ENCODE measurements at places on chromosomes 7 and 10.

- no peak for DNase-seq
These were observed at the start of gene LZTS2 for GRCh38 chr10:100999742-101000126. Gene LZTS2, plus strand, starts transcription at chr10:100999808. Its CDS starts 2,731 bp downstream, at chr10:101002539.

GRCh38 chr7:13577566-13578145, 411.8 kb downstream of the ETV1 start:
- no peak for DNase-seq

GRCh38 chr7:16774986-16775385, 21.4 kb downstream of the TSPAN13 start:
- DNase-seq, result no peak

DNA sequence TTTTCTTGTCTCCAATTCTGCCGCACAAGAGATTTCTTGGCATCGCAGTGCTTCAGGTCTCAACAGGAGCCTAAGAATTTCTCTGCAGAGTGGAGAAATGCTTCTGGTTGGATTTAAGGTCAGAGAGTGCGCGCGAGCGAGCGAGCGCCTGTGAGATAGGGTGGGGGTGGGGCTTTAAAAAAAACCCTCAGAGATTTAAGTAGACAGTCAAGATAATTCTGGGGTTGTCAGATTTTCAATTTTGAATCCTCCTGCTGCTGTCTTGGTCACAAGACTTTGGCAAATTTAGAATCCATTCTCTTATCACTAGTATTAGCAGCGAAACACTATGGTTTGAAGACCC, 49.7 kb downstream of the CPEB3 start:
- DNase-seq, result no peak

DNA sequence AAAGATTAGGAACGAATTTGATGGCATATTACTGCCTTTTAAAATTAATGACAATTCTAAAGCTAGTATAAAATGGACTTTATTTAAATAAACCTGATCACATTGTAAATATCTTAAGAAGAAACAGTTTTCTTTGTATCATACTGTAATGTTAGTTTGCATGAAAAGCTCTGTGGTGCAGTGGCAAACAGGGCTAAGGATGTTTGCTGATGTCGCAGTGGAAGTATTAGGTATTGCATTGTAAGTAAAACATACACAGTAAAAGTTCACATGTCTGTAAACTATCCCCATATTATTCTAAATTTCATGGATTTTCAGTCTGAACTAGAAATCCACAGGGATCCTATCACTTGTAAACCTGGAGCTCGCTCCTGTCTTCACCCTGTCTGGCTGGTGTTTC, 252.6 kb upstream of the ZNF32 start:
- no peak for DNase-seq

GRCh38 chr10:35135861-35136260, 9.2 kb downstream of the CREM start:
- no peak for DNase-seq

DNA sequence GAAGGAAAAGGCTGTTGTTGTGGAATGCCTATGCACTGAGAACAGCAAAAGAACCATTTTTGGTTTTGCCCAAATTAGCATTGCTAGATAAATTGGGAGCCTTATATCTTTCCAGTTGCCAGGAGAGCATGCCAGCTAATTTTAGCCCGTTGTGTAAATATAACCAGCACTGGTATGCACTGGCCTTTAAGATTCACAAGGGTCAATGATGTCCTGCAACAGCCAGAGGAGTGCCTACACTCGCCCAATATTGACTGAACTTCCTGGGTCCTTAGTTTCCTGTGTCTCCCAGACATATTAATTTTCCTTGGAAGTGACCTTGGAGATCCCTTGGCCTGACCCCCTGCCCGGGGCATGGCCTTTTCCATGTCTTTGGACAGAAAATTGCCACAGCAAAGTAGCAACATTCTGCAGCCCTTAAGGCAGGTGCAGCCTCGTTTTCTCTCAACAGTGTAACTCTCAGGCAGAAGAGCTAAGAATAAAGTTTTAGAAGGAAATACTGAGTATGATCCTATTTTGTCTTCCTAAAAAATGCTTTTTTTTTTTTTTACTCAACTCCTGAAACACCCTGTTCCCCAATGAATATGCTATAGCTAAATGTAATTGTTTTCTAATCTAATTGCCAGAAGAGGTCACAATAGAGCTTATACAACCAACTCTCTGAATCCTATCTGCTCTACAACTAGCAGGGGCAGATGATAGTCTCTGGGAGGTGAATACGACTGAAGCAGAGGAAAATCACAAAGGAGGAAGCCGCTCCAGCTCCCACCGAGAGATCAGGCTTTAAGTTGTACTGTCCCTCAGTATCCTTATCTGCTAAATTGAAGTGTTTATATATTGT, 131.9 kb upstream of the PCGF5 start:
- no peak for DNase-seq

GRCh38 chr7:18119985-18120384, 92.3 kb upstream of the PRPS1L1 start:
- DNase-seq, result no peak

- no peak for DNase-seq
These were observed 32.5 kb upstream of the TBX20 start for GRCh38 chr7:35286422-35286821.

DNA sequence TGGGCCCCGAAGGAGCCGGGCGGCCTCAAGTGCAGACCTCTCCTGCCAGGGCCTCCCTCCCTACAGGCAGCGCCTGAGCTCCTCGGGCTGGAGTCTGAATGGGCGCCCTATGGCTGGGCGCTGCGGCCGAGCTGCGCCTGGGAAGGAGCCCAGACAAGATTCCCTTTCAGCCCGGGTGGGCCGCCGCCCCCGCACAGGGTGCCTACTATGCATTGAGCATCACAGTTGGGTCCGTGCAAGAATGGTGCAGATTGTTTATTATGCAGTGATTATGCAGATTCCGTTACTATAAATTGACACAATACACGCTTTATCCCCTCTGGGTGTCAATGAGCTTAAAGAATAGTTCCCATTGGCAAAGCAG, 77.2 kb upstream of the PDGFA start:
- DNase-seq, result no peak

DNA sequence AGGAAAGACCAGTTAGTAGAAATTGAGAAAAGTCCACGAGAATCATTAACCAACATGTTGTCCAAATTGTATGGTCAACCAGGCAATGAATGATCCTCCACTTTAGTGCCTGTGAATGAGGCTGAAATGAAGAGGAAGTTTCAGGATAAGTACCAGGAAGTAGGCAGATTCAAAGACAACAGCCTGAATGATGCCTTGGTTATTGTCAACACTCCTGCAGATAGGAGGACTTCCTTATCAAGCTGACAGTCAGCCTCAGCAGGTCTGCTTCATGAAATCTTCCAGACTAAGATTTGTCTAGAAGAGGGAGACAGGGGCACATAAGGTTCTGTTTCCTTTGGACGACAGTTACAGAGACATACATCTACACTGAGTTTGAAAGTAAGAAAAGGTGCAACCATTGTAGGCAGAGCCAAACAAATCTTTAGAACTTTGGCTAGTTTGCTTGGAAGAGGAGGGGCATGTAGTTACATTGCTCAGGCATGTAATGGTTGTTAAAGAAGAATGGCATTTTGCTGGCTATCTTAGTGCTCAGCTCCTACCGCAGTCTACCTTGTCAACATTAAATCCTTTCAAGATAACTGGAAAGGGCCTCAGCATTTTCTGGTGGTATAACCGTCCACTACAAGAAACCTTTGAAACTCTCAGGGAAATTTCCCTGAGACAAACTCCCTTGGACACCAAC, 81.4 kb downstream of the ABI1 start:
- DNase-seq, result no peak

DNA sequence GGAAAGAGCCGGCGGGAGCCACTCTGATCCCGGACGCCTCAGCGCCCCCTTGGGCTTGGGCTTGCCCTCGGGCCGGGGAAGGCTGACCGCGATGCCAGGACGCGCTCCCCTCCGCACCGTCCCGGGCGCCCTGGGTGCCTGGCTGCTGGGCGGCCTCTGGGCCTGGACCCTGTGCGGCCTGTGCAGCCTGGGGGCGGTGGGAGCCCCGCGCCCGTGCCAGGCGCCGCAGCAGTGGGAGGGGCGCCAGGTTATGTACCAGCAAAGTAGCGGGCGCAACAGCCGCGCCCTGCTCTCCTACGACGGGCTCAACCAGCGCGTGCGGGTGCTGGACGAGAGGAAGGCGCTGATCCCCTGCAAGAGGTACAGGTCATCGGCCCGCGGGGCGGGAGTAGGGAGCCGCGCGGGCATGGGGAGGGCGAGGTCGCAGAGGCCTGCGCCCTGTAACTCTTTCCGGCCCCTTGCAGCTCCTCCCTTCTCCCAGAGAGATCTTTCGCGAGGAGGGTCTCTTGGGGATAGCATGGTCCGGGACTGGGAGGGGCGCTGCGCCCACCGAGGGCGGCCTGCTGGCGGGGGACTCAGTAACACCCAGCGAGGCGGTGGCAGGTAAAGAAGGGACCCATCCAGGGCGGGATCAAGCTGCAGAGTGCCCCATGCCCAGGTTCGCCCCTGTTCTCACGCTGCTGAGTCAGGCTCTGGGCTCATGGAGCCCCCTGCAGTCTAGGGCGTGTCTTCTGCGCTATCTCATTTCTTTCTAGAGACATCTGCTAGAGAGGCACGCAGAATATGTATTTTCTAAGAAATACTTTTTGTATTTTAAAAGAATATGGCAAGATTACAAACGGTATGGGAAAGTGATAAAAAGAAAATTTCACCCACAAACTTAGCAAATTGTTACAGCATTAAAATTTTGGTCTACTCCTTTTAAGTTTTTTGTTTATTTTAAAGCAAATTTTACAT, 687 bp downstream of the EPDR1 start:
- DNase-seq, result peak; percentile 9

GRCh38 chr7:44101966-44102845, 1.9 kb upstream of the AEBP1 start:
- DNase-seq, result no peak

DNA sequence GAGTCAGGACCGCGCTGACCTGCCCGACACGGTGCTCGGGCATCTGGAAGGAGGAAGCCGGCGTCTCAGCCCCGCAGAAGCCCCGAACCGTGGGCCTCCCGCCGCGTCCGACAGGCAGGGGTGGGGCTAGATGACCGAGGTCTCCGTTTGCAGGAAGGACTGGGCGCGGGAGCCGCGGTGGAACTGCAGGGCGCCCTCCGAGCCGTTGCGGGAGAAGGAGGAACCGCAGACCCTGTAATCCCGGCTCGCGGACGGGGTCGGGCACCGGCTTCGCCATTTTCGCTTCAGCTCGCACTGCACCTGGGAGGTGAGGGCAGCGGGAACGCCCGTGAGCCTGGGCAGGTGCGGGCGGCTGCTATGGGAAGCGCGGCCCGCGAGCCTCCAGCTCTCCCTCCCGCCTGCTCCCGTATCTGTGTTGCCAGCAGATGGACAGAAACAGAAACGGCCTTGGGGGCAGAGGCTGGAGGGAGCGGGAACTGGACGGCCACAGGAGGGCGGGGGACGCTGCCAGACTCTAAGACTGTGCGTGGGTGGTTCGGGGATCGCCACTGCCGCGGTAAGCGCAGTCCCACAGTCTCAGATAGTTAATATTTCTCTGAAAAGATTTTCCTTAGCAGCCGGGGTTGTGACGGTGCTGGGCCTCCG, 114.1 kb downstream of the VIPR2 start:
- DNase-seq, result no peak

GRCh38 chr7:99997545-99998137, 17.8 kb upstream of the ZKSCAN1 start:
- DNase-seq, result peak; percentile 85

- DNase-seq, result no peak
These were observed 86.4 kb downstream of the CDK6 start for GRCh38 chr7:92749832-92750446.

- DNase-seq, result no peak
These were observed 516.9 kb upstream of the LRRN3 start for GRCh38 chr7:110573862-110574528.

DNA sequence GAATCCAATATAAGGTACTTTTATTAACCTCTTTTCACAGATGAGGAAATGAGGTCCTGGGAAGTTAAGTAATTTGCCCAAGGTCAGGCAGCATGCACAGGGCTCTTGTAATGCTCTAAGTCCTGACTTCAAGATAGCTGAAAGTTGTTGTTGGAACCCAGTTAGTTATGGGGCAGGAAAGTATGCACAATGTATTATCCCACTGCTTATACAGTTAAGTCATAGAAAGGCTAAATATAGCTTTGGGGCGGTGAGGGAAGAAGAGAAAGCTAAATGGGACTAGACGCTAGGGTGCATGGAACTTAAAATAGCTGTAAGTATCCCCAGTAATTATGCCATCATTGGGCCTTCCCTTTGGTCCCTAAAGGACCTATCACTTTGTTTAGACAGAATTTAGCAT, 9.2 kb downstream of the GLCCI1 start:
- no peak for DNase-seq

DNA sequence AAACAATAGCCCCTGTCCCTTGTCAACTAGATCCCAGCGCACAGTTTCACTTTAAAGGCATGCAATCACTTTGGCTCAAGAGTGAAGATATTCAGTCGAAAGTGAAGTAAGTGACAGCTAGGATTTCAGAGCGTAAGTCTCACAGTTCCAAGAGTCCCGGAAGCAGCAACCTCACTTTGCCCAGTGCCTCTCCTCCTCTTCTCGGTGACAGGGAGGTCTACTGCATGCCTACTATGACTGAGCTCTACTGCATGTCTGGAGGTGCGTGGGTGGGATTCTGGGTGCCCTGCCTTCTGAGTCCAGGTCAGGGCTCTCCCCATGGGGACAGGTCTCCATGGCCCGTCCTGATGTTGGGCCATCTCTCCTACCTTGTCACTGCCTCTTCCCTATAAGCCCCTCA, 17.0 kb downstream of the PRKCQ start:
- peak; percentile 54 for DNase-seq

DNA sequence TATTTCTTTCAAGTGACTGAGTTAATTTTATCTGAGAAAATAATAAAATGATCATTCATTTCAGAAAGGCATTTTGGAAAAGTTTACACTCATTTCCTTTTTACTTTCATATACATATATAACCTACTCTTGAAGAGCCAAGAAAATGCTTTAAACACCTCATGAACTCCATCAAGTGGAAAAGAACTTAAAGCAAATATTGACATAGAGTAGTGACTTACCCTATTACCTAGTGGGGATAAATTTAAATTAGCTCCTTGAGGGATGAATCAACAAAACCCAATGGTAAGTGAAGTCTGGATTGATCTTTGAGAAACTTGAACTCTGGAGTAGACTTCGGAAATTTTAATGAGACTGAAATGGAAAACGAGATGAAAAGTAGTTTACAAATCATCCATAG, 88.6 kb downstream of the TMEM26 start:
- DNase-seq, result no peak

- DNase-seq, result no peak
These were observed 296.1 kb upstream of the SEMA3A start for GRCh38 chr7:84490661-84491060.

DNA sequence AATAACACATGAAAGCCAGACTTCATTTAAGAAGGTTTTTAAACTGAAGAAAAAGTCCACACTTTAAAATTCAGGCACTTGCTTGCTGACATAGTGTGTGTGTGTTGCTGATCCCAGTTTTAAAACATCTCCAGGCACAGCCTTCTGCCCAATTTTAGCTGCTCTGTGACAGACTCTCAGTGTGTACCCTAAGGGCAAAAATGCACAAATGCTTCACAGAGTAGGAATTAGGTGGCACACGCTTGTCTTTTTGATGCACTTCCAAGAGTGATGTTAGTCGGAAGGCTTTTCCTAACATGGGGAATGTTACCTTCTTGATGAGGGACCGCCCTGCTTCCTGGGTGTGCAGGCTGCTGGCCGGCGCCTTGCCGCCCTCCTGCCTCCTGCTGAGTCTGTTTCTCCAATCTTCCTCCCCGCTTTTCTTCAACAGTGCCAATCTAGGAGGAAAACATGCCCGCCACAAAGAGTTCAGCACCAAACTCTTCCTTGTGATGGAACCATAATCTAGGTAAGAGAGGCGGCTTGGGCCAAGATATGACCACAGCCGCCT, 122.3 kb downstream of the SVIL start:
- DNase-seq, result no peak

All from CD4-positive, alpha-beta T cell (primary cell).